Keratinocyte (primary cell): ENCODE measurements at places on chromosomes 5 and 9.

DNA sequence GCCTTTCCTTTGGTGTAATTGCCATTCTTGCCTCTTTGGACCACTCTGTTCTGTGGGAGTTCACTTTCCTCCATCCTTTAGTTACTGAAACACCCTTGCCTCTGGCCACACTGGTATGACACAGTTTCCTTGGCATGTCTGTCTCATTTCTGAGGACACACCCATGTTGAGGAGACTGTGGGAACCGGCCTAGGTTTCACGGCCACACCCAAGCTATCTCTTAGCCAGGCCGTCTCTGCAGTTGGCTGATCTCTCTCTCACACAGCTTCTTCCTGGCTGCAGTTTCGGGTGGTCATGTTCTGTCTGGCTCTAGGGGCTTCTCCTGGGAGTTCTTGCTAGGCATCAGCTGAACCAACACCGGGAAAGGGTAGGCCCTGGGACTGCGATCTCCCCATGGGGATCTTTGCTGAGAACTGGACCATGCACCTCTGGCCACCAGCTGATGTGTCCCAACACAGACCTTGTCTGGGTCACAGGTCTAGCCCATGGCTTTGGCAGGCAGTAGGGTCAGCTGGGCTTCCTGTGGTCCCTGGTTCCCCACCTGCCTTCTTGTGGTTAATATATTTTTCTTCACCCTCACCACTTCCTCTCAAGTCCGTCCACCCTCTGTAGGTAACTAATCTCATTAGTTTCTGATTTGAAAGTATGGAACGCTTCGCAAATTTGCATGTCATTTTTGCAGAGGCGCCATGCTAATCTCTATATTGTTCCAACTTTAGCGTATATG is 24.9 kb downstream of the ARHGEF37 start:
- DNase-seq = peak; percentile 94

- no peak for DNase-seq
These were observed 47.0 kb downstream of the UBE2QL1 start for GRCh38 chr5:6495433-6496206.

- DNase-seq = no peak
These were observed 800.6 kb upstream of the CDH6 start for GRCh38 chr5:30392897-30393296.

DNA sequence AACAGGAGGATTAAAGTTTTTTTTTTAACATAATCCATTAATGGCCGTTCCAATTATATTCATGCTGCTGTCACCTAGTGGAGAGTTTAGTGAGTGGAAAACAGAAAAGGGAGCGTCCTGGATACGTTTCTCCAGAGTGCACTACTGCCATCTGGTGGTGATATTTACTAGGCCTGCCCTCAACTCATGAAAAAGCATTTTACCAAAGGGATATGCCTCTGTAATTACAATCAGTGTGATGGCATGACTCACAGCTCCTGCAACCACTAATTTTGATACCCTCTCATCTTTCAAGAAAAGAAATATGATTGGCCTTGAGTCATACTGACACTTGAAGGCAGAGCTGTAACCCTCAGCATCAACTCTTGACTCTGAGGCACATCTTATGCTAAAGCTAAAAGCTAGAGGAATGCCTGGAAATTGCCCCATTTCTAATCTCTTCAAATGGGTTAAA is 20.1 kb downstream of the MINAR2 start:
- peak; percentile 86 for DNase-seq

- no peak for DNase-seq
These were observed 78.9 kb downstream of the ABCA1 start for GRCh38 chr9:104849023-104849422.

GRCh38 chr9:87674565-87675299 is 51.2 kb upstream of the CTSL start:
- no peak for DNase-seq

DNA sequence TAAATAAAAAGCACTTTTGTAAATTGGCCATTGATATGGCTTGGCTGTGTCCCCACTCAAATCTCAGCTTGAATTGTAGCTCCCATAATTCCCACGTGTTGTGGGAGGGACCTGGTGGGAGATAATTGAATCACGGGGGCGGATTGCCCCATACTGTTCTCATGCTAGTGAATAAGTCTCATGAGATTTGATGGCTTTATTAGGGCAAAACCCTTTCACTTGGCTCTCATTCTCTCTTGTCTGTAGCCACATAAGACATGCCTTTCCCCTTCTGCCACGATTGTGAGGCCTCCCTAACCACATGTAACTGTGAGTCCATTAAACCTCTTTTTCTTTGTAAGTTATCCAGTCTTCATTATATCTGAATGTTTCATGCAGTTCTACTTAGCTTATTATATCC is 153.2 kb downstream of the TARS1 start:
- DNase-seq = no peak

GRCh38 chr5:55551358-55551757 is 16.6 kb upstream of the PLPP1 start:
- DNase-seq = no peak

GRCh38 chr5:170651604-170652277 is 131.8 kb upstream of the GABRP start:
- DNase-seq = no peak

DNA sequence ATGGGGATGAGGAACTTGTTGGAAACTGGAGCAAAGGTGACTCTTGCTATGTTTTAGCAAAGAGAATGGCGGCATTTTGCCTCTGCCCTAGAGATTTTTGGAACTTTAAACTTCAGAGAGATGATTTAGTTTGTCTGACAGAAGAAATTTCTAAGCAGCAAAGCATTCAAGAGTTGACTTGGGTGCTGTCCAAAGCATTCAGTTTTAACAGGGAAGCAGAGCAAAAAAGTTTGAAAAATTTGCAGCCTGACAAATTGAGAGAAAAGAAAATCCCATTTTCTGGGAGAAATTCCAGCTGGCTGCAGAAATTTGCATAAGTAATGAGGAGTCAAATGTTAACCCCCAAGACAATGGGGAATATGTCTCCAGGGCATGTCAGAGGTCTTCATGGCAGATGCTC is 682.3 kb upstream of the ST8SIA4 start:
- no peak for DNase-seq

- DNase-seq = no peak
These were observed 92.1 kb downstream of the DAB2IP start for GRCh38 chr9:121743441-121744001.
